Prostate gland (tissue), 2 donors: ENCODE measurements at places on chromosomes 1 and 21. TPM values are rescaled to one million over a fixed set of nuclear protein-coding genes. Genes with fewer than 3 reads are reported as not detected.

GRCh38 chr1:187433598-187433997 lies 604.8 kb downstream of the PLA2G4A start:
- no peaks in the 10 kb centered on the region for H3K36me3 ChIP-seq
- H3K4me3 ChIP-seq, result no peak overlapping the region
- H3K27me3 ChIP-seq, result no peaks in the 10 kb centered on the region
- DNase-seq, result no peak
- H3K27ac ChIP-seq, result no peak overlapping the region
- H3K4me1 ChIP-seq, result no peaks in the 10 kb centered on the region

GRCh38 chr21:42568866-42569731 lies 55.4 kb downstream of the SLC37A1 start:
- peaks cover 13% of the 10 kb centered on the region for H3K36me3 ChIP-seq
- no peaks in the 10 kb centered on the region for H3K27me3 ChIP-seq
- H3K4me3 ChIP-seq, result no peak overlapping the region

DNA sequence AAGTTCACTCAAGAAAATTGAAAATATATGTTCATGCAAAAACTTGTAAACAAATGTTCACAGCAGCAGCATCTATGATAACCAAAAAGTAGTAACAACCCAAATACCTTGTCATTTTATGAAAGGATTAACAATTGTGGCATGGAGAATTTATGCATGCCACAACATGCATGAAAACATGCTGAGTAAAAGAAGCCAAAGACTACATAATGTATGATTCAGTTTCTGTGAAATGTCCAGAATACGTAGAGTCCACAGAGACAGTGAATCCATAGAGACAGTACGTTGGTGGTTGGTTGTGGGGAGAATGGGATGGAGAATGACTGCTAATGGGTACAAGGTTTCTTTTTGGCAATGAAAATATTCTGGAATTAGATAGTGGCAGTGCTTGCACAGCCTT lies 148.7 kb downstream of the MAST2 start:
- DNase-seq, result no peak
- no peaks in the 10 kb centered on the region for H3K36me3 ChIP-seq
- H3K27ac ChIP-seq, result no peak overlapping the region
- no peak overlapping the region for H3K4me3 ChIP-seq
- H3K4me1 ChIP-seq, result peaks cover 4% of the 10 kb centered on the region

GRCh38 chr1:15167386-15167785 lies 13.8 kb downstream of the TMEM51 start:
- H3K36me3 ChIP-seq, result no peaks in the 10 kb centered on the region
- no peak overlapping the region for H3K27ac ChIP-seq
- H3K27me3 ChIP-seq, result no peaks in the 10 kb centered on the region
- no peaks in the 10 kb centered on the region for H3K4me1 ChIP-seq
- H3K4me3 ChIP-seq, result no peak overlapping the region
- DNase-seq, result no peak

GRCh38 chr1:212759683-212760082 lies 31.9 kb downstream of the NSL1 start:
- H3K36me3 ChIP-seq, result no peaks in the 10 kb centered on the region
- no peaks in the 10 kb centered on the region for H3K4me1 ChIP-seq
- no peak for DNase-seq
- H3K27ac ChIP-seq, result no peak overlapping the region

The RHD gene
- not detected for total RNA-seq

DNA sequence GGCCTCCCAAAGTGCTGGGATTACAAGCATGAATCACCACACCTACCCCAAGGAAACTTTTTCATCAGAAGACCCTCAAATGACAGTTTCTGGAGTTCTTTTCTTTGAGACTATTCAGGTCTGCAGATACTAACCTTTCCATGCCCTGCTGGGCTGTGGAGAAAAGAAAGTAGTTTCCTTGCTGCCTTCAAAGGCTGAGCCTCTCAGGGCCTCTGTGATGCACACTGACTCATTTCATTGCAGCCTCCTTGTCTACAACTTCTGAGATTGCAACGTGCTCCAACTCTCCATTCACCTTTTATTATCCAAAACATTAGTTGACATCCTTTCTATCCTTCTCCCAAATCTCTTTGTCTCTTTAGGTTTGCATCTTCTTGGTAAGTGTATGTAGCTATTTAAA lies 8.8 kb upstream of the SAMSN1 start:
- no peaks in the 10 kb centered on the region for H3K4me1 ChIP-seq
- no peaks in the 10 kb centered on the region for H3K27me3 ChIP-seq
- no peak overlapping the region for H3K27ac ChIP-seq

- H3K4me1 ChIP-seq, result no peaks in the 10 kb centered on the region
- no peak overlapping the region for H3K4me3 ChIP-seq
- no peaks in the 10 kb centered on the region for H3K27me3 ChIP-seq
- H3K27ac ChIP-seq, result no peak overlapping the region
Measured at GRCh38 chr1:108634521-108634920, 26.4 kb downstream of the HENMT1 start.

- no peak for DNase-seq
- H3K36me3 ChIP-seq, result no peaks in the 10 kb centered on the region
- H3K27ac ChIP-seq, result no peak overlapping the region
- H3K27me3 ChIP-seq, result no peaks in the 10 kb centered on the region
- no peak overlapping the region for H3K4me3 ChIP-seq
- no peaks in the 10 kb centered on the region for H3K4me1 ChIP-seq
Measured at GRCh38 chr1:215004121-215004827, 78.3 kb upstream of the KCNK2 start.

The CCDC27 gene
- not detected for total RNA-seq

GRCh38 chr1:3525551-3526482 lies 71.4 kb downstream of the ARHGEF16 start:
- no peaks in the 10 kb centered on the region for H3K36me3 ChIP-seq
- H3K4me1 ChIP-seq, result peaks cover 9% of the 10 kb centered on the region
- H3K27ac ChIP-seq, result no peak overlapping the region
- no peak overlapping the region for H3K4me3 ChIP-seq
- no peak for DNase-seq

- H3K4me3 ChIP-seq, result no peak overlapping the region
- peak; percentile 24 for DNase-seq
- H3K27ac ChIP-seq, result no peak overlapping the region
- peaks cover 10% of the 10 kb centered on the region for H3K4me1 ChIP-seq
Measured at GRCh38 chr1:17427696-17428660, 11.5 kb downstream of the RCC2 start.

DNA sequence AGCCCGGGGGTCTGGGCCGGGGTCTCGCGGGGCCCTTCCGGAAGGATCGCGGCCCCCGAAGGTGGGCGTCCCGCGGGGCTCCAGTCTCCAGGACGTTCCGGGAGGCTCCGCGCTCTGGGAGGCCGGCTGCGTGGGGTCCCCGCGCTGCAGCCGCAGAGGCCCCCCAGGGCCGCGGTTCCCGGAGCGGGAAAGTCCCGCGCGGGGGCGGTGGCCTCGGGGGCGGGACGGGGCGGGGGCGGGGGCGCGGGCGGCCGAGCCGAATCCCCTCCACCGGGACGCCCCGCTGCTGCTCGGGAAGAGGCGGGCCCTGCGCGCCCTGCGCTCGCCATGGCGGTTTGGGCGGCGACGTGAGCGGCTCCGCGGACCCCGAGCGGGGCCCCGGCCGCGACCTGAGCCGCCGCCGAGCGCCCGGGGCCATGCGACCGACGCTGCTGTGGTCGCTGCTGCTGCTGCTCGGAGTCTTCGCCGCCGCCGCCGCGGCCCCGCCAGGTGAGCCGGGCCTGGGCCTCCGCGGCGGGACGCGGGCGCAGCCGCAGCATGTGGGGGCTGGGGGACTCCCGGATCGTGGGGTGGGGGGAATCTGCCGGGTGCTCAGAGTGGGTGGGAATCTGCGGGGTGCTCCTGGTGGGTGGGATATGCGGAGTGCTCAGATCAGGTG lies at the start of gene IFNGR2:
IFNGR2 (plus strand) TSS at position 286 of the 658 bp plus-strand sequence; CDS start at position 417, 131 bp downstream.
- H3K4me3 ChIP-seq, result peak within 1 kb of the TSS; percentile 77
- H3K27ac ChIP-seq, result peak within 1 kb of the TSS; percentile 95
- H3K36me3 ChIP-seq, result no peaks in the 10 kb centered on the region
- DNase-seq, result no peak

DNA sequence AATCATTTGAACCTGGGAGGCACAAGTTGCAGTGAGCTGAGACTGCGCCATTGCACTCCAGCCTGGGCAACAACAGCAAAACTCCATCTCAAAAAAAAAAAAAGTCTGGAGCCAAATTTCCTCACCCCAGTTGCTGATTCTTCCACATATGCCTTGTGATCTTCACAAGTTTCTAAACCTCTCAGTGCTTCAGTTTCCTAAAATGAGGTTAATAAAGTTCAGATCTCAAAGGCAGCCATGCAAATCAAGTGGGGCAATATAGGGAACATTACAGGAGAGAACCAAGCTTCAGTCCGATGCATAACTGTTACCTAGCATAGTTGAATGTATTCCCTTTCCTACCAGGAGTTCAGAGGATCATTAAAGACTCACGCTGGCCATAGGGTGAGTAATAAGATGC lies 4.8 kb downstream of the ITLN1 start:
- H3K4me3 ChIP-seq, result no peak overlapping the region
- no peaks in the 10 kb centered on the region for H3K4me1 ChIP-seq
- no peak for DNase-seq
- no peaks in the 10 kb centered on the region for H3K27me3 ChIP-seq
- H3K27ac ChIP-seq, result no peak overlapping the region

The DENND2C gene
- 10.6 TPM for total RNA-seq

DNA sequence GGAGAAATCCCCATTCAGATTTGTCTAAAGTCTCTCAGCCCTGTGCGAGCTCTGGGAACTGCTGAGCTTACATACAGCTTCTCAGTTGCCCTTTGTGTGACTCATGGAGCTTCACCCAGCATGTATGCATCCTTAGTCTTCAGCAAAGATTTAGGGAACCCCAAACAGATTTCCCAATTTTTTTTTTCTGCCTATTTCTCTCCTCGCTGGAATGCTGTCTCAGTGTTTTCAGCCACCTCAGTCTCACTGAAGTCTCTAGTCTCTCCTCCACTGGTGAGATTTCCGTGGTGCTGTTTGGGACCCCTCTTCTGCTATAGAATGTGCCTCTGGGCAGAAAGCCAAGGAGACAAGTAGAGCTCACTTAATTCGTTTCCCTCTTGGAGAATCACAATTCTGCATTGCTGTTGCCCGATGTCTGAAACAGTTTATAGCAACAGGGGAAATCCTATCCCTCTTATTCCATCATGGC lies 28.1 kb upstream of the TXLNA start:
- no peak overlapping the region for H3K27ac ChIP-seq
- H3K27me3 ChIP-seq, result no peaks in the 10 kb centered on the region
- DNase-seq, result no peak
- H3K4me3 ChIP-seq, result no peak overlapping the region
- no peaks in the 10 kb centered on the region for H3K36me3 ChIP-seq

The ETNK2 gene
- 84.5 TPM for total RNA-seq

GRCh38 chr1:179867493-179868330 lies 9.9 kb downstream of the TOR1AIP2 start:
- peaks cover 2% of the 10 kb centered on the region for H3K4me1 ChIP-seq
- no peak overlapping the region for H3K4me3 ChIP-seq
- peak; percentile 25 for DNase-seq
- H3K36me3 ChIP-seq, result no peaks in the 10 kb centered on the region
- no peak overlapping the region for H3K27ac ChIP-seq

The CTSE gene
- not detected for total RNA-seq

The PCBP3 gene
- 0.77 TPM for total RNA-seq

DNA sequence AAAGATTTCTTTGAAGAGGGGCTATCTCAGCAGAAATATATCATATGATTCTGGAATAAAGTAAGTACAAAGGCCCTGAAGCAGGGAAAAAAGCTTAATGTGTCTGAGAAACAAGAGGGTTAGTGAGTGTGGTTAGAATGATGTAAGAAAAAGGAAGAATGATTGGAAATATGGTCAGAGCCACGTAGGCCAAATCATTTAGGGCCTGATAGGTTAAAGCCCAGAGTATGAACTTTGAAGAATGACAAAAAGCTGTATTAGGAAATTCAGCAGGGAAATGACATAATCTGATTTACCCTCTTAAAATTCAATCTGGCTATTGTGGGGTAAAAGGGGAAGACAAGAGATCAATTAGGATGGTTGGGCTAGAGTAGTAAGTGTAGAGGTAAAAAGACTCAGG lies 69.0 kb upstream of the MUTYH start:
- H3K4me1 ChIP-seq, result no peaks in the 10 kb centered on the region
- DNase-seq, result no peak
- H3K36me3 ChIP-seq, result no peaks in the 10 kb centered on the region
- H3K4me3 ChIP-seq, result no peak overlapping the region

GRCh38 chr1:177385760-177386698 lies 215.3 kb downstream of the BRINP2 start:
- no peaks in the 10 kb centered on the region for H3K27me3 ChIP-seq
- no peaks in the 10 kb centered on the region for H3K4me1 ChIP-seq
- no peak overlapping the region for H3K27ac ChIP-seq
- H3K4me3 ChIP-seq, result no peak overlapping the region
- DNase-seq, result no peak

DNA sequence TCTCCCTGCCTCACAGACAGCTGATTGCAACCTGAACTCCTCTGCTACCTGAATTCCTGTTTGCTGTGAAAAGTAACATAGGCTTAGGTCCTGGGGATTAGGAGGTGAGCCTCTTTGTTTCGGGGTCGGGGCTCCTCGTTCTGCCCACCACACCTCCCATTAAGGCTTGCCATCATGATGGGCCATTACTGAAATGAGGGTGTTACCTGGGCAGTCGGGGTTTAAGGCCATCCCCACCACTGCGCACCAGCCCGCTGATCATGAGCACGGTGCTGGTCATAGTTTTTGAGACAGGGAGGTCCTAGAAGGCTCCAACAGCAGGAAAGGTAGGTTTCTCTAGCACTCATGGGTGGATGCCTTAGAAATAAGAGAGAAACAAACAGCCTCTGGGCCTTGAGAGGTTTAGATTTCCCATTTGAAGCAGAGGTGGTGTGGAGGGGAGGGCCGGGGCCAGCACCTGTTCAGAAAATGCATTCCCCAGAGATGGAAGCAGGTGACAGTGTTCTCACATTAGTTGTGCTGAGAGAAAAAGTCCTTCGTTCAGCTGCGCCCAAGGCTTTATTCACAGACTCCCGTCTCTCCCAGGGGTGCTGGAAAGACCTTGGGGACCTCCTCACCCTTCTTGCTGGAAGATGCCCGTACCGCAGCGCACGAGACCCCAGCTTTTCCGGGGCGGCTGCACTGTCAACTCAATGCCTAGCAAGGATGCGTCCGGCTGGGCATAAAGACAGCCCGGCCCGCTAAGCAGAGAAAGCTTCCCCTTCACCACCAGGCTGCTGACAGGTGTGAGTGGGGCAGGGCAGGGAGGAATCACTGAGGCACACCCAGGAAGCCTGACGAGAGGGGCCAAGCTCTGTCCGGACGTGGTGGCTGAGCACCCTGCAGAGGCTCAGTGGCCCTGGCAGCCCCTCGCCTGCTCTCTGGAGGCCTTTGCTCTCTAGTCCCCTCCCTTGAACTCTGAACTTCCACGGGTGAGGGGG lies 125.5 kb downstream of the PGBD5 start:
- DNase-seq, result no peak
- no peak overlapping the region for H3K4me3 ChIP-seq
- no peaks in the 10 kb centered on the region for H3K4me1 ChIP-seq
- H3K27me3 ChIP-seq, result no peaks in the 10 kb centered on the region

- H3K4me1 ChIP-seq, result no peaks in the 10 kb centered on the region
- H3K27ac ChIP-seq, result no peak overlapping the region
- H3K36me3 ChIP-seq, result no peaks in the 10 kb centered on the region
- no peaks in the 10 kb centered on the region for H3K27me3 ChIP-seq
Measured at GRCh38 chr1:33295450-33296081, 25.3 kb downstream of the A3GALT2 start.

GRCh38 chr1:231041719-231042261 lies 1.7 kb upstream of the FAM89A start:
- H3K27me3 ChIP-seq, result no peaks in the 10 kb centered on the region
- no peaks in the 10 kb centered on the region for H3K4me1 ChIP-seq
- H3K27ac ChIP-seq, result no peak overlapping the region
- H3K4me3 ChIP-seq, result no peak overlapping the region
- no peaks in the 10 kb centered on the region for H3K36me3 ChIP-seq

The RPTN gene
- not detected for total RNA-seq

The ARTN gene
- 4.1 TPM for total RNA-seq

GRCh38 chr1:23013657-23014056 lies 2.0 kb downstream of the TEX46 start:
- H3K27ac ChIP-seq, result no peak overlapping the region
- no peak for DNase-seq
